ENCODE measurements at places on chromosomes 11 and 22.

GRCh38 chr11:134921938-134922337, 509.9 kb upstream of the B3GAT1 start:
- no peak for DNase-seq

- no peak for DNase-seq
Observed at GRCh38 chr11:73322382-73323306, 14.6 kb downstream of the ARHGEF17 start.

DNA sequence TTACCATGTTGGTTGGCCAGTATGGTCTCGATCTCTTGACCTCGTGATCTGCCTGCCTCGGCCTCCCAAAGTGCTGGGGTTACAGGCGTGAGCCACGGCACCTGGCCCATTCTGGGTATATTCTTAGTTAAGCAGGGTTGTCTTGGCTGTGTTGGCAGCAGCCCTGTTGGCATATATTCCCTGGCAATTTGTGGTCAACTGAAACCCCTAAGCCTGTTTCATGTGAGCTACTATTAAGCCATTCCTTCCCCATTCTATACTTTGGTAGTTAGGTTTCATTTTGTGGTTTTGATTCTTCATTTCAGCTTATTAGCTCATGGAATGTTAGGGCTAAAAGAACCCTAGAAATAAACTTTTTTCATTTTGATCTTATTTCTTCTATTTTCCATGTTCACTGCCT, 22.2 kb upstream of the IL18BP start:
- DNase-seq, result no peak

- no peak for DNase-seq
Observed at GRCh38 chr11:43736502-43737200, 56.1 kb downstream of the HSD17B12 start.

- DNase-seq, result no peak
Observed at GRCh38 chr22:46584081-46584921, 35.9 kb upstream of the GRAMD4 start.

Data from stimulated activated CD4-positive, alpha-beta T cell treated with anti-CD3 and anti-CD28 coated beads, Interleukin-1b, Interleukin-23, amount 100 ng/mL, for 1 hour (primary cell).